Choroid plexus epithelial cell (primary cell): ENCODE measurements at places on chromosomes 13 and 19.

GRCh38 chr19:43820098-43820883, 6.8 kb upstream of the ZNF283 start:
- DNase-seq = peak; percentile 53

DNA sequence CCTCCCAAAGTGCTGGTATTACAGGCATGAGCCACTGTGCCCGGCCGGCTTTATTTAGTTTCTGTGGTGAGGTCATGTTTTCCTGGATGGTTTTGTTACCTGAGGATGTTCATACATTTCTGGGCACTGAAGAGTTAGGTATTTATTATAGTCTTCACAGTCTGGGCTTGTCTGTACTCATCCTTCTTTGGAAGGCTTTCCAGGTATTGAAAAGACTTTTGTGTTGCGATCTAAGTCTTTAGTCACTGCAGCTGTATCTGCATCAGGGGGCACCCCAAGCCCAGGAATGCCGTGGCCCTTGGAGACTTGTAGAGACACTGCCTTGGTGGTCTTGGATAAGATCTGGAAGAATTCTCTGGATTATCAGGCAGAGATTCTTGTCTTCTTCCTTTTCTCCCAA, 12.8 kb downstream of the BLOC1S3 start:
- no peak for DNase-seq

DNA sequence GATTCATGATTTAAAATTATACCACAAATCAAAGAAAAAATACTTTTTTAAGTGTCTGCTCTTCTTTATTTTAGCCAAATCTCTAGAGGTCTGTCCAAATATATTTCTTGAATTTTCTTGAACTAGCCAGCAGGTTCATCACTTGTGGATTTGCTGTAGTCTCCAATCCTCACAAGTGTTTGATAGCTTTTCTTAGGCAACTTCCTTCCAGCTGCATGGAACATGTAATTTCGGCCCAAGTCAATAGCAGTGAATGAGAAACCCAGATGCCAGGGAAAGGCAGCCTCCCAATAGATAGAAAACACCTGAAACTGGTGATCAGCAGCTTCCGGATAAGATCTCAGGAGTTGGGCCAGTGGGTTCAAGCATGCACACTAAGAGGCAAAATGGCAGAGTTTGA, 15.6 kb upstream of the RNASEH2B start:
- no peak for DNase-seq

GRCh38 chr19:5091018-5091683, 122.2 kb downstream of the KDM4B start:
- peak; percentile 44 for DNase-seq

DNA sequence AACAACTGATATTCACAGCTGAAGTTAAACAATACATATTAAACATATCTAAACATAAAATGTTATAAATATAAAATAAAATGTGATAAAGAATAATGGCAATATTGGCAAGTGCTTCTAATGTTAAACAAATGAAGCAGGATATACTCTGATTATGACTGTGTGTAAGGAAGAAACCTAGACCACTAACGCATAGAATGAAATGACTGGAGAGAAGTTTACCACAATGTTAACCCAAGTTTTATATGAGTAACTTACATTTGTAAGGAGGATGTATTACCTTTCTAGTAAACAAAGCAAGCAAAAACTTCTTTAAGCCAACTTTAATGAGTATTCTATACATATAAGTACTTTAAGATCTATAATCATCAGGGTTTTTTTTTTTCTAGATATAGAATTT, 43.0 kb downstream of the RB1 start:
- DNase-seq = no peak

DNA sequence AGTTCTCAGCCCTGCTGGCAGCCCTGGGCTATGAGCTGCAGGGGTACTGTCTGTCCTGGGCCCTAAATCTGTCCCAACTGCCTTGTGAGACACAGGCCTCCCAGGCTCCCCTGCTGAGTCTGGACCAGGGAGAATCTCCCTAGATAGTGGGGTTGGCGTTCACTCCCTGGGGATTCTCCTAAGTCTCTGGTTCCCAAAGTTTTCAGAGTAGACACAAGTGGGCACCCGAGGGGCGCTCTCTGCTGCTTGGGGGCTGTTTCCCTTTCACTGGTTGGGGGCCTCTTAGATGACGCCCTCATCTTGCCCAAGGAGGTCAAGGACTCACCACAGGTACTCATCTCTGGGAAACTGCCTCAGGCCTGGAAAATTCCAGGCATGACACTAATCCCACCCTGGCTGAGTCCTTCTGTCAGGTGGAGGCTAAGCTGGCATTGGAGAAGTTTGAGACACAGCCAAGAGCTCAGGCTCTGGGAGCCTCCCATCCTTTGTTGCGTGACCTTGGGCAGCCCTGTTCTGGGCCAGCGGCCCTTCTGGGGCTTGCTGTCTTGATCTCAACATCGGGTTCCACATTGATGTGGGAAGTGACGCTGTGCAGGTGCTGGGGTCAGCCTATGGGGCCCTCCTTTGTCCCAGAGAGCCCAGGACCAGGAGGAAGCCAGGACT, 3.9 kb downstream of the RPL18A start:
- no peak for DNase-seq

GRCh38 chr13:31011193-31011860, 78.9 kb downstream of the TEX26 start:
- no peak for DNase-seq

DNA sequence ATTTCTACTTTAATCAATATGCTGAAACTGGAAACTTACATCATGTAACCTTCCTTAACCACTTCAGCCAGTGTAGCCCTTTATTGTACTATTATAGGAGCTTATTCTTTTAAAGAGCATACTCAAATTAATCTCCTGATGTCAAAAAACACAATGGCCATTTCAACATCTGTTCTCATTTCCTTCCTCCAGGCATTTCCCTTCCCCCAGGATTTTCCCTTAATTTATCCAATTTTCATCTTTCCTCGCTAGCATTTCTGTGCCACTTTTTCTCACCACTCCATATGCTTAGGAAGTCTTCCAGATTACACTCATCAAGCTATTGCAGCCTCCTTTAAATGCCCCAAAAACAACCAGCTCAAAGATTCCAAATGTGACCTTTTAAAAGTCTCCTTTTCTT, 265.0 kb downstream of the PCDH9 start:
- DNase-seq = no peak

GRCh38 chr13:95948656-95949055, 104.5 kb downstream of the UGGT2 start:
- DNase-seq = peak; percentile 77

DNA sequence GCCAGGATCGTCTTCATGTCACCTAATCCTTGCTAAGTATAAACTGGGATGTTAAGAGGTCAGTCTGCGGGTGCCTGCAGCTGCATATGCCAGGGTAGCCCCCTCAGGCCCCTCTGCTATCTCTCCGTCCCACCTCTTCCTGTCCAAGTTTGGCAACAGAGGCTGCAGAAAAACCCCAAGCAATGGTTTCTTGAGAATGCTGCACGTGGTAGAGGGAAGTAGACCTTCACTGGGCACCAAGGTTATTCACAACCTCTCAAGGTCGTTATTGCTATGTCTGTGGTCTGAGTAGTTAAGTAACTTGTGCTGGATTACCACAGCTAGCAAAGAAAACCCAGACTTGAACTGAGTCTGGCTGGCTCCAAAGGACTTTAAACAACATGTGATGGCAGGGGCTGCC, 77.9 kb upstream of the XPO4 start:
- DNase-seq = no peak

DNA sequence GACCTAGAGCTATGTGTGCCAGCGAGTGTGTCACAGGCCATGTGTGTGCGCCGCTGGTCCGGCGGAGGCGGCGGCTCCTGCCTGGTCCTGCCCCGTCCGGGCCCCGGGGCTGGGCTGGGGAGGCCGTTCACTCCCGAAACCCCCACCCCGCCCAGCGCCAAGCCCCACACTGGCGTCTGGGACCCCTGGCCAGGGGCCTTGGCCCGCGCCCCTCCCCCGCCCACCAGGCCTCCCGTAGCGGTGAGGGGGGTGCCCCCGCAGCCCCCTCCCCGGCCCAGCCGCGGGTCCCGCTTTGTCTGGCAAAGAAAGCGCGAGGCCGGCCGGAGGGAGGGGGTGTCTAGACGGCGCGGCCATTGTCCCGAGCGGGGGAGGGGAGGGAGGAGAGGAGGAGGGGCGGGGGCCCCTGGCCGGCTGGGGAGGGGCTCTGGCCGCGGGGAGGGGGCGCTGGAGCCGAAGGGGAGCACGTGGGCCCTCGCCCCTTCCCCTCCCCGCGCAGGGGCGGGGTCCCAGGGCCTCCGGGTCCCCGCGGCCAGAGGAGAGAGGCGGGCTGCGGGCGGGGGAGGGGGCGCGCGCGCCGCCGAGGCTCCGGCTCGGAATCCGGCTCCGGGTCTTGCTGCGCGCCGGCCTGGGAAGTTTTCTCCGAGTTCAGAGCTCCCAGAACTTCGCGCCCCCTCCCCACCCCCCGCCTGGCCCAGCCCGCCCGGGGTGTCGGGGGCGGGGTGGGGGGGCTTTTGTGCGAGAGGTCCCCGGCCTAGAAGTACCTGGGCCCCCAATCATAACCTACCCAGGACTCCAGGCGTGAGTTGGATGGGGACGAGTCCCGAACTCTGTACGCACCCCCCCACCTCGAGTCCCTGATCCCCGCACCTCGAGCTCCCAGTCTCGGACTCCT, 888 bp downstream of the NOTCH3 start:
- no peak for DNase-seq

DNA sequence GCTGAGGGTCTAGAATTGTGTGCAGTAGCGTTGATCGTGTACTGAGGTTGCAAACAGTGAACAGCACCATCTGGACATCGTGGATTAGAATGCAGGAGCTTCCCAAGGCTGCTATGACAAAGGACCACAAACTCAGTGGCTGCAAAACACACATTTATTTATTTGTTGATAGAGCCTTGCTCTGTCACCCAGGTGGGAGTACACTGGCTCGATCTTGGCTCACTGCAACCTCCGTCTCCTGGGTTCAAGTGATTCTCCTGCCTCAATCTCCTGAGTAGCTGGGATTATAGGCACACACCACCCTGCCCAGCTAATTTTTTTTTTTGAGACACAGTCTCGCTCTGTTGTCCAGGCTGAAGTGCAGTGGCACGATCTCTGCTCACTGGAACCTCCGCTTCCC, 2.3 kb upstream of the UHRF1 start:
- no peak for DNase-seq

DNA sequence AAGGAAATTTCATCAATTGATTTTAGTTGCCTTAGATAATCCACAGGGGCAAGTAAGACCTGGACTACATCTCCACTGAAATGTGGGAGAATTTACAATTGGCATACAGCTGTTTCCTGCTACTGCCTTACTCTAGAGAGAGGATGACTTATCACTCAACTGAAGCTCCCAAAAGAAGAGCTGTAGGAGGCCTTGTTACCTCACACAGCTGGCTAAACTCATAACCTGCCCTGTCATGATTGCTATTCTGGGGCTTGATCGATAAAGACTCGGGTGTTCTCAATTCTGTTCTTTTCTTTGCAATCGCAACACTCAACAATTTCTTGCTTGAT, 1396.4 kb downstream of the EFNB2 start:
- no peak for DNase-seq

GRCh38 chr13:41006306-41006705, 12.8 kb downstream of the ELF1 start:
- no peak for DNase-seq

GRCh38 chr13:46908501-46908900, 11.6 kb upstream of the HTR2A start:
- peak; percentile 47 for DNase-seq

DNA sequence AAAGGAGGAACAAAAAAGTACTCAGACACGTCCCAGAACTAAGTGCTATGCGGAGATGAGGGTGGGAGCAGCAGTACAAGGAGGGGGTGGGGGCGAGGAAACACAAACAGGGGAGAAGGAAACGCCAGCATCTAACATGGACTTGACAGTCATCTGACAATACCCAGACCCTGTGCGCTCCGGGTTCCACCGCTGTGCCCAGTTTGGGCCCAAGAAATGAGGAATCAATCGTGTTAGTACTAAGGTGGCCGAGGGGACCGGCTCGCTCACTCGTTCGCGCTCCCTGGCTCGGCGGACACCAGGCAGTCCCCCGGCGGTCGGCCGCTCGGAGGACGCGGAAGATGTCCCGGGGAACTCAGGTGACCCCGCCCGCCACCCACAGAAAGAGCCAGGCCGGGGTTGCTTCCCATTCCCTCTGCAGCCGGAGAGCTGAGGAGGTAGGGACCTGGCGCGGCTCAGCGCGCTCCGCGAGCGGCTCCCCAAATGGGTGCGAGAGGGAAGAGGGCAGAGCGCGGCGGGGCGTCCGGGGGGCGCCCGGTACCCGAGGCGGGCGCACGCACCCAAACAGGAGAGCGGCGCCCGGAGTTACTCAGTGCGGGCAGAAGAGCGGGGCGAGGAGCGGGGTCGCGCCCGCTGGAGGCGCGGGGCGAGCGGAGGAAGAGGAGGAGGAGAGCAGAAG, 616 bp downstream of the TSHZ3 start:
- peak; percentile 43 for DNase-seq

GRCh38 chr19:6023085-6023682, 45.2 kb upstream of the RANBP3 start:
- peak; percentile 50 for DNase-seq

- DNase-seq = no peak
Observed at GRCh38 chr19:43305642-43306041, 36.3 kb upstream of the PSG9 start.

DNA sequence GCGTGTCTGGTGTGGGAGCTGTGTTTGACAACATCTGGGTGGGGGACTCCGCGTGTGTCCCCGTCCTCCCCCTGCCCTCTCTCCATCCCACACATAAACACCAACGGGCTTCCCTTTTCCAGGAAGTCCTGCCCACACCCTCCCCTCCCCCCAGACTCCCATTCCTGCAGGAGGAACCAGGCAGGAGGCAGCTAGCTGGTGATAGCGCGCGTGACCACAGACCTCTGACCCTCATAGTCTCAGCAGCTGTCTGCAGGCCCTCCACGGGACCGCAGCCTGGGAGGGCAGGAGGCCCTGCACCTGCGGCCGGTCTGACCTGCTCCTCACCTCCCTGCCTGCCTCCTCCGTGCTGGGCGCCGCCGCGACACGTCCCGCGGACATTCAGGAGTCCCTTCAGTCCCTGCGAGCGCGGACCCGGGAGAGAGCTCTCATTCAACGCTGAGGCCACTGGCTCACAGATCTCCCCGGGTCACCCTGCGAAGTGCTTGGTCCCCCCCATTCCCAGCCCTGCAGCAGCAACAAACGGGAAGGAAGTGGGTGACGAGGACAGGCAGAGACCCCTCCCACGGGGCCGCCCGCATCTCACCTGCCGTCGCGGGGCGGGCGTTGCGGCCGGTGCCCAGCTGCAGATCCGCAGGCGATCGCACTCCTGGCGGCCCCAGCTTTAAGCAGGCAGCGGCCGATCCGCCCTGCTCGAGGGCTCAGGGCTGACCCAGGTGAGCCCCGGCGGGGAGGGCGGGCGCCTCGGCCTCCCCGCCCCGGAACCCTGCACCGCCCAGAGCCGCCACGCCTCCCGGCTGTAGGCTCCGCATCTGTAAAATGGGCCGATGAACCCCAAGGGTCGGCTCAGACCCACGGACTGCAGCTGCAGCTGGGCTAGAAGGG, 1.1 kb upstream of the ACP5 start:
- DNase-seq = peak; percentile 17

DNA sequence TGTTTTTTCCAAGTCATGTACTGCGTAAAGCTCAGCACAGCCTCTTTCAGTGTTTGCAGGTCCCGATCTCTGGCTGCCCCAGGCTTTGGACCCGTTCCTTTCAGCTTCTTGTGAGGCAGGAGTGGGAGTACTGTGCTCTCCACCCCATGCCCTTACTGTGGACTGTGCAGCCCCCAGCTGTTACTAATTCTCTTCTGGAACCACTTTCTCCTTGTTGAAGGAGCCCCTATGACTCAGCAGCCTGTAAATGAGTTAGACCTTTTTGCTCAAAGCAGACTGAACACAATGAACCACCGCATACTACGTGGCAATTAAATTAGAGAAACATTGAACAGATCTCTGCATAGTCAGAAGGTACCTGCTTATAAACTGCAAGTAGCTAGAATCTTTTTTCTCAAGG, 39.0 kb downstream of the SERTM1 start:
- peak; percentile 46 for DNase-seq

GRCh38 chr13:97758317-97758716, 195.2 kb upstream of the IPO5 start:
- peak; percentile 59 for DNase-seq
